ENCODE measurements at places on chromosomes 2 and 18. TPM values are rescaled to one million over a fixed set of nuclear protein-coding genes. Genes with fewer than 3 reads are reported as not detected.

TFCP2L1 gene
- 0.05 TPM for polyA plus RNA-seq

HOXD8 gene
- polyA plus RNA-seq: 1.7 TPM

IL37 gene
- polyA plus RNA-seq: not detected

GRCh38 chr18:25614168-25614567, 262.2 kb upstream of the ZNF521 start:
- no peak for DNase-seq

- no peak for DNase-seq
These were observed 25.1 kb downstream of the ANO7 start for GRCh38 chr2:241213567-241213966.

Measured in BJ (cell line).